ENCODE measurements at places on chromosomes 13 and 19. TPM values are rescaled to one million over a fixed set of nuclear protein-coding genes. Genes with fewer than 3 reads are reported as not detected.

ZNF525 gene
- total RNA-seq = 16.5 TPM

GTF2F1 gene
- total RNA-seq = 65.5 TPM

FPR3 gene
- total RNA-seq = not detected

FLT1 gene
- 45.6 TPM for total RNA-seq

NFKBIB gene
- total RNA-seq = 98.1 TPM

PSG6 gene
- total RNA-seq = not detected

LGALS7B gene
- total RNA-seq = not detected

FLT3LG gene
- 65.4 TPM for total RNA-seq

TSC22D1 gene
- total RNA-seq = 6.9 TPM

All from activated T-helper 1 cell treated with anti-CD3 and anti-CD28 coated beads, Interleukin-12 subunit alpha, Interleukin-12 subunit beta, Interleukin-2, Interleukin-4 antibody, amounts not matched to agents 30 ng/mL and 10 ng/mL and 1 ng/mL, durations not matched to agents 14 hours and 24 hours and 36 hours (primary cell).